Hematopoietic multipotent progenitor cell treated with erythropoietin and hydrocortisone succinate and interleukin-3 and kit ligand, for 6 days (in vitro differentiated cells): ENCODE measurements at places on chromosomes 16 and 17.

- DNase-seq, result peak; percentile 92
Measured at GRCh38 chr16:14529010-14529669, 100.9 kb downstream of the PARN start.

DNA sequence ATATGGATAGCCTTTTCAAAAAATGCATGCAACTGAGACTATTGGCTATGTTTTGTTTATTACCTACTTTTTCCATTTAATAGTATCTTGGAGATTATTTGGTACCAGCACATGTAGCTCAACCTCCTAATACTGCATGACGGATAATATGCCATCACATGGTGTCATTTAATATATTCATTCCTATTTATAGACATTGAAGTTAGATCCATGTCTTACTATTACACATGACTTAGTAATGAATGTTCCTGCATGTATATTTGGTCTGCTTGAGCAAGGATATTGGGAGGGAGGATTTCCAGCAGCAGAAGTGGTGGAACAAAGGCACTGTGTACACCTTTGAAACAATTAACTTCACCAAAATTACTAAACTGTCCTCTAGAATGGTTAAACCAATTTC, 561.3 kb downstream of the WWOX start:
- no peak for DNase-seq

- DNase-seq, result no peak
Measured at GRCh38 chr17:8277317-8277716, 11.2 kb upstream of the RANGRF start.

DNA sequence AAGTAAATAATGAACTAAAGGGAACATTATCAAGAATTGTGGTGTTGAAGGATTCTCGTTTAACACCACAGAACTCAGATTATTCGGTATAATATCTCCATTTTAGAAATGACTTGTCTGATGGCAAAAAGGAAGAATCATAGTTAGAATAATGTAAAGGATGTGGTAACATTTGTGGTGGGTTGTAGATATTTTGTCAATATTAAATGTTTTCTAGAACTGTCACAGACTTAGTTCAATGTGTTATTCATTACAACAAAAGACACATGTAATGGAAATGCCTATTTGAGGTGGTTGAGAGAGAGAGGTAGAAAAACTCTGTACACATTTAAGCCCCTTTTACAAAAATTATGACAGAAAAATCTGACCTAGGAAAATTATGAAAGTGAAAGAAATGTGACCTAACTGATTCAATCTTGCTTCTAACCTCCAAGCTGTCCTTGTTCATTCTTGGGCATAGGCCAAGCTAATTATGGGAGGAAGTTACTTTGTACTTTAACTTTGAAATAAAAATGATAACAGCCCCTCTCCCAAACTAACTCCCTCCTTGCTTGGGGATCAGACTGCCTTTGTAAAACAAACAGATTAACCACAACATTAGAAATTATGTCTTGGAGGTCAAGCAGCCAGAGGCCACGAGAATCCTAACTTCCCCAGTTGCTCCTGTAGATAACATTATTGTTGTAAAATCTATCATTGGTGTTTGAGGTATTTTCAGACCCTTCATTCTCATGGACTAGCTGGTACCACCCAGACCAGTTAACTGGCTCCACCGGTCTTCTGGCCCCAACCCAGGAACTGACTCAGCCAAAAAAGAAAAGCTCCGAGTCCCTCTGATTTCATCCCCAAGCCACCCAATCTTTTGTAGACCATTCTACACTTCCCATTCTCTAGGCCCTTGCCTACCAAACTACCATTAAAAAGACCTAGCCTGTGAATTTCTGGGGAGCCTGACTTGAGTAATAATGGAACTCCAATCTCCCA, 1287.8 kb upstream of the CDH8 start:
- DNase-seq, result no peak

- DNase-seq, result no peak
Measured at GRCh38 chr17:10031606-10032005, 126.5 kb upstream of the RCVRN start.
